ENCODE measurements at places on chromosomes 4 and X.

DNA sequence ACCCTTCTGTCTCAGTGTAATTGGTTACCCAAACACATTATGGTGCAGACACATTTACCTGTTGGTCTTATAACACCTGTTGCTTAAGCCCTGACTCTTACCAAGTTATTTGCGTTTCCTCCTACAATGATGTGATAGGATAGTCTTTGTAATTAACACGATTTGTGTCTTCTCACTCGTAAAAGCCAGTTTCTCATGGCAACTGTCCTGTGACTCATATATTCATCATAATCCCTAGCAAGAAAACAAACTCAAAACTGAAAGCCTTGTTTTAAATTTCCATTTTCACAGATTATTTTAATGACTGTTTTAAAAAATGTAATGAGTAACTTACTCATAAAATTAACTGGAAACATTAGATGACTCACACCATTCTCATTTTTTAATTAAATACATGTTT lies 495.2 kb downstream of the NLGN4X start:
- DNase-seq, result no peak

- peak; percentile 44 for DNase-seq
Measured at GRCh38 chrX:130110379-130111219, at the start of gene ELF4. TSS of gene ELF4 (minus strand) at chrX:130110497. CDS start at chrX:130081330, 29,167 bp downstream.

- peak; percentile 53 for DNase-seq
Measured at GRCh38 chrX:151151665-151152267, 24.6 kb upstream of the GPR50 start.

DNA sequence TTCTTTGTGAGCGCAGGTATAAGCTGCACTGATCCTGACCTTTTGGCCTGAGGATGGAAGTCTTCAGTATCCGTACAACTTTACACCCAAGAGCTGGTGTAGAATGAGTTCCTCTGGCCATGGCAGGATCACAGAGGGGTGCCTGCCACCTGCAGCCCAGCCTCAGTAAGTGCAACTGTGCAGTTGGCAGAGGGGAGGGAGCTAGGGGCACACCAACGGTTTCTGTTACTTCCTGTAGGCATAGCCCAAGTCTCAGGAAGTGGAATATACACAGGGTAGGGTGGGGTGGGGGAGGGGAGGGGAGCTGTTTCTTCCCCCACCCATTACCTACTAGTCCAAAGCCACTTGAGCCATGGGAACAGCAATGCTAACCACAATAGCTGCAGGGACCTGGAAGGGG lies 85.4 kb upstream of the GBA3 start:
- DNase-seq, result peak; percentile 31

DNA sequence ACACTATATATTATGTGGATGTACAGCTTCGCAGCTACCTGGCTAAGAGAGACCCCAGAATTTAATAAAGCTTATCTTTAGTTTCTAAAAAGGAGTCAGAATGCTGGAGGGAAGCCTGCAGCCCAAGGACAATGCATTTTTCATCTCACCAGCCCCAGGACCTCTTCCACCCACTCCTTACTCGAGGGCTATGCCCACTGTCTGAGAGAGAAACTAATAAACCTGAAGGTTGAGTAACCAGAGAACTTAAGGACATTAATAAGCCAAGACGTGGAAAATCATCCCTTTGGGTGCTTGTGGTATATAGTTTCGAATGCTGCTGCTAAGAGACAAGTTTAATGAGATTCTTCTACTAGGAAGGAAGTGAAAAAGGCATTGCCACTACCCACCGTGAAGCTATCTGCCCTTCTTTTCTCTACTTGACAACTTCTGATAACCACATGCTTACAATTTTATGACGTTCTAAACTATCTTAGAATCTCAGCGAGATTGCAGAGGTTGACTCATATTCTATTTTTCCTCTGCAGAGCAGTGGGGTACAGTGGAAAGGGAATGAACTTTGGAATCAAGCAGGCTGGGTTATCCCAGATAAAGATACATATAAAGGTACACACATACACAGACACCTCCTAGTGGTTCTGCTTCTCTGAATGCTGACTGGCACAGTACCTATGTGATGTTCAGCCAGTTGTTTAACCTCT lies 3.3 kb downstream of the RELL1 start:
- no peak for DNase-seq

GRCh38 chr4:126843492-126844067 lies 789.2 kb upstream of the INTU start:
- no peak for DNase-seq

- DNase-seq, result peak; percentile 5
Measured at GRCh38 chr4:141099326-141099725, 33.9 kb downstream of the RNF150 start.

DNA sequence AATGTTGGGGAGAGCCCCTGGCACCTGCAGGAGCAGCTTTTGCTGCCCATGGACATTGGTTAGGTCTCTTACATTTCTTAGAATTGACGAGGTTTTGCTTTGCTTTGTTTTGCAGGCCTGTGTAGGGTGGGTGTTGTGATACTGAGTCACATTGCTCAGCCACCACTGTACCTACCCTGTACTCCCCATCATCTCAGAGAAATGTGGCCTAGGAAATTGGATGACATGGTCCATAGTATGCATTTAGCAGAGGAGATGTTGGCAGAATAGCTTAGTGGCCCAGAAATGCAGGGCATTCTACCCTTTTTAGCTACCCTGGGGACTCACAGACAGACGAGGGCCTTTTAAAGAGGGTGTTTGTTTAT lies 43.7 kb downstream of the IL21 start:
- DNase-seq, result no peak

DNA sequence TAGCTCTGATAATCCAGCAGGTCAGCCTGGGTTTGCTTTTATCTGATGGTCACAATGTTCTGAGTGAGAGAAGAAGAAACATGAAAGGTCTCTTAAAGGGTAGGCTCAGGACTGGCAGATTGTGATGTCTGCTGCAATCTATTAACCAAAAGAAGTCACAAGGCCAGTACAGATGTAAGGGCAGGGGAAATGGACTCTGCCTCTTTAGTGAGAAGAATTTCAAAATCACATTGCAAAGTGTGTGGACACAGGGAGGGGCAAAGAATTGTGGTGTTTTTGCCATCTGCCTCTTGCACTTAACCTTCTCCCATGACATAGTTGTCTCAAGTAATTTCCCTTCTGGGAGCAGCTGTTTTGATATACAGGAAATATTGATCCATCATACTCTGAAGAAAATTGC lies 40.9 kb downstream of the IL1RAPL1 start:
- DNase-seq, result no peak

DNA sequence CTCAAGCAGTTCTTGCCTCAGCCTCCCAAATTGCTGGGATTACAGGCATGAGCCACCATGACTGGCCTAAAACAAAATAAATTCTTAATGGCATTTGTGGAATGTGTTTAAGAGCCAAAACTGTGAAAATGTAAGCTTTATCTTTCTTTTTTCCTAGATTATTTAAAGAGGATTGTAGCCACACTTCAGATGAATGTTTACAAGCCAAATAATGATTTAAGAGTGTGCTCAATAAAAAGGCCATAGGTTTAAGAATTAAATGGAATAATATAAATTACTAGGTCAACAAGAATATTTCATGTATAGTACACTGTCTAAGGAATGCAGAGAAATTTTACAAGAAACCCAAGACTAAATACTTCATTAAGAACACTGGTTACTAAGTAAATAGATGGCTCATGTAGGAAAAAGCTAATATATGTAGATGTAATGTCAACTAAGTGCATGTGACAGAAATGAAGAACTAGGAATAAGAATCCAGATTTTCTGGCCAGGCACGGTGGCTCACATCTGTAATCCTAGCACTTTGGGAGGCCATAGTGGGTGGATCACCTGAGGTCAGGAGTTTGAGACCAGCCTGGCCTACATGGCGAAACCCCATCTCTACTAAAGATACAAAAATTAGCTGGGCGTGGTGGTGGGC lies 21.3 kb upstream of the UGDH start:
- DNase-seq, result no peak

- DNase-seq, result no peak
Measured at GRCh38 chr4:52907510-52907909, 45.4 kb downstream of the RASL11B start.

DNA sequence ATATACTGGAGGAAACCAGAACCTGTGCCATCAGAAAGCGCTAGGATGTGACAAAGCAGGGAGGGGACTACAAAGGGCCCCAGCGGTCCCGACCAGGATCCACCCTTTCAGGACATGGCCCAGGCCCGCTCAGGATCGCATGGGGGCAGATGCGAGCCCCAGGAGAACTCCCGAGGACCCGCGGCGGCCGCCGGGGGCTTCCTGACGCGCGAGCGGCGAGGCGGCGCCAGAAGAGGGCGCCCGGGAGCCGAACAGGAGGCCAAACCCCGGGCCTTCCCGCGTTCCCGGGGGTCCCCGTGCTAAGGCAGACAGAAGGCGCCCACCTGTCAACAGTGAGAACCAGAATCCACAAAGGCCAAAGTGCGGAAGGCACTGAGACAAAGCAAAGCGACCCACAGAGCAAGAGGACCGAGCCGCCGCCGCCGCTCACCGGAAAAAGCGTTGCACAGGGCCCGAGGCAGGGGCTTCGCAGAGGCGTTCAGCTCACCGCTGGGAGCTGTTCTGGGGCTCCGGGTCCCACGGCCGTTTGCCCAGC lies 7.3 kb upstream of the OPN1LW start:
- peak; percentile 31 for DNase-seq

DNA sequence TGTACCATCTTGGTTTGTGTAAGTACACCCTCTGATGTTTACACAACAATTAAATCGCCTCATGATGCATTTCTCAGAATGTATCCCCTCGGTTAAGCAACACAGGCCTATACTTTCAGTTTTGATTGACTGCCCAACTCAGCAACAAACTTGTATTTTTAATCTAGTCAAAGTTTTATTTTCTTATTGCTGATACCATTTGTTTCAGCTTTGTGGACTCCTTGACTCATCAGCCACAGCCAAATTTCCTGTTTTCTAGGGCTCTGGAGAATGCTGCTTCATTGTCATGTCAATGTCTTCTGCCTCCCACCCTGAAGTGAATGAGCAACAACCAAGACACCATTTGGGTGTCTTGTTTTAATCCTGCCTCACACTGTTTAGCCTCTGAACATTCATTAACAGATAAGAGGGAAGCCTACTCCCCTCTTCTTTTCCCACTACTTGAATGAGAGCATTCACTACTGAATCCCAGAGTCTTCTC lies 14.0 kb downstream of the BBS12 start:
- peak; percentile 48 for DNase-seq

- peak; percentile 38 for DNase-seq
Measured at GRCh38 chr4:77358315-77358928, 201.4 kb downstream of the CCNG2 start.

DNA sequence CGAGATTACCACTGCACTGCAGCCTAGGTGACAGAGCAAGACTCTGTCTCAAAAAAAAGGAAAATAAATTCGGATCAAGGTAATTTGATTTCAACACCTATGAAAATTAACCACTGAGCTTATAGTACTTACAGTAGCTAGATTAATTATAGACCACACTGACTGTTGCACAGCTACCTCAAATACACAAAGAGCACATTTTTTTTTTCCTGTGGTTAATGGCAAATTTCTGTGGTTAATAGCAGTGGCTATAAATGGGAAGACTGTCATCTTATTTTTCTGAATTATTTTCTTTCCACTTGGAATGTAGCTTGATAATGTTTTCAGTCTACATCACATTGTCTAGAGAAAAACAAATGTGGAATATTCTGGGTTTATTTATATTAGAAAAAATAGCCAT lies 1661.6 kb upstream of the PCDH7 start:
- DNase-seq, result no peak

- peak; percentile 22 for DNase-seq
Measured at GRCh38 chrX:26649534-26649933, 433.6 kb downstream of the MAGEB5 start.

GRCh38 chr4:13511101-13511500 lies 27.0 kb upstream of the RAB28 start:
- peak; percentile 23 for DNase-seq

GRCh38 chr4:42713391-42713790 lies 56.5 kb upstream of the ATP8A1 start:
- DNase-seq, result no peak

- DNase-seq, result peak; percentile 98
Measured at GRCh38 chr4:53541577-53542206, 49.6 kb downstream of the LNX1 start.

GRCh38 chr4:77177199-77177598 lies 20.2 kb downstream of the CCNG2 start:
- no peak for DNase-seq

- peak; percentile 12 for DNase-seq
Measured at GRCh38 chrX:25049357-25049756, 33.6 kb upstream of the ARX start.

DNA sequence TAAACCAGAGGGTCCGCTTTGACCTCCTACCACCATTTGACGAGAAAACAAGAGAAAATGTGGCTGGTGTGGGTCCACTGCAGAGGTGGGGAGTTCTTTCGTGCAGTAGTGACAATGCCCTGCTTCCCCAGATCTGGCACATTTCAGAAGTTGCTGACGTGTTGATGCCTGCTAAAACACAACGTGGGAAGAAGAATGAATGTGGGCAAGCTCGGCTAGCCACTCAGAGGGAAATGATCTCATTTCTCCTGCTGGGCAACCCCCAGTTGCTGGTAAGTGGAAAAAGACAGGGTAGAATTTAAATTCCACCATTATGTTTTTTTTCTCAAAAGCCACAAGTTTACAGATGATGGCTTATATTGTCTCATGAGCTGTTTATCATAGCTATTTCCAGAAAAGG lies 77.9 kb downstream of the LUZP4 start:
- peak; percentile 26 for DNase-seq

Data from fibroblast of mammary gland (primary cell).